ENCODE measurements at places on chromosomes 16 and 17.

GRCh38 chr17:2044263-2044894 is 2.6 kb downstream of the OVCA2 start:
- DNase-seq: no peak

DNA sequence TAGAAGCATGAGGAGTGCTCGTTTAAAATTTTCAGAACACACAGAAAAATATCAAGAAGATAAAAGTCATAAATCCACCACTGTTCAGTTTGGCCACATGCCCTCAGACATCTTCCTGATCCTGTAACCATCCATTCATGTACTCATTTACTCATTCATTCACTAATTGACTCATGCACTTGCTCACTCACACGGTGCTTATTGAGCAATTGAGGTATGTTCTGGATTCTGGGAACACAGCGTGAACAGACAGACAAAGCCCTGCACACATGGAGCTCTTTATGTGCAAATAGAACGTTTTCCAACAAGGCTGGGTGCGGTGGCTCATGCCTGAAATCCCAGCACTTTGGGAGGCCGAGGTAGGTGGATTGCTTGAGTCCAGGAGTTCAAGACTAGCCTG is 10.2 kb upstream of the NATD1 start:
- peak; percentile 66 for DNase-seq

- DNase-seq: no peak
Observed at GRCh38 chr17:17388657-17389496, 85.7 kb downstream of the NT5M start.

GRCh38 chr17:53942436-53942835 is 119.7 kb downstream of the KIF2B start:
- DNase-seq: no peak

- DNase-seq: no peak
Observed at GRCh38 chr16:89431630-89432029, 58.7 kb downstream of the ANKRD11 start.

- DNase-seq: no peak
Observed at GRCh38 chr16:27434141-27435051, 32.4 kb downstream of the IL21R start.

- DNase-seq: peak; percentile 72
Observed at GRCh38 chr17:72008236-72008876, 112.5 kb upstream of the SOX9 start.

DNA sequence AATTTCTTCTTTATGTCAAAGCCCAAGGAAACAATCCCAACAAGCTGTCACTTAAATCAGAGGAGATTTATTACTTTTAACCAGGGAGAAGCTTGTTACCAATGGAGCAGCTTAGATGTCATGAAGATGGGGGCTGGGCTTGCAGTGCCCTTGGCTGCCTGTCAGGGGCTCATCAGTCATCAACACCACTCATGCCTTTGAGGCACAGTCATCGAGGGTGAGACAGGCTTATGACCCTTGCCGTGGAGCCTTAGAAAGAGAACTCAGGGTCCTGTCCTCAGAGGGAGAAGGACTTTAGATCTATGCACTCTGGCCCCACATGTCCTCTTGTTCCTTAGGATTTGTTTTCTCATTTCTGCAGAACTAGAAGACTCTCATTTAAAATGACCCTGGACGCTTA is 318.3 kb downstream of the CBLN1 start:
- peak; percentile 85 for DNase-seq

- no peak for DNase-seq
Observed at GRCh38 chr16:10835281-10835931, 16.8 kb upstream of the TVP23A start.

- peak; percentile 20 for DNase-seq
Observed at GRCh38 chr17:32880671-32881453, 3.9 kb upstream of the MYO1D start.

DNA sequence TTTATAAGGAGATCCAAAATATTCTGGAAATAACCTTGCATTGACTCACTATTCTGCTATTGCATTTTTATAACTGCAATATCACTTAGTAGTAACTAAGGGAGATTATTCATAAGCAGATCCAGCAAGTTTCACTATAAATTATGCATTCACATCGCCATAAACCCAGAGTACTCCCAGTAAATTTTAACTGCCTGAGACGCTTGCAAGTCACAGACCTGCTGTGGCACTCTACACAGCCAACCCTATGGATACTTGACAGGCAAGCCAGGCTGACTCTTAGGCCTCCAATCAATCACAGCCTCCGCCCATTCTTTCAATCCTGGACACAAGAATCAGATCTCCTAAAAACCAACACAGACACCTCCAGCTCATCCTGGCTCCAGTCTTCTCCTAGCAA is 28.2 kb downstream of the USP31 start:
- no peak for DNase-seq

- DNase-seq: no peak
Observed at GRCh38 chr17:82278786-82279391, 5.4 kb upstream of the CSNK1D start.

DNA sequence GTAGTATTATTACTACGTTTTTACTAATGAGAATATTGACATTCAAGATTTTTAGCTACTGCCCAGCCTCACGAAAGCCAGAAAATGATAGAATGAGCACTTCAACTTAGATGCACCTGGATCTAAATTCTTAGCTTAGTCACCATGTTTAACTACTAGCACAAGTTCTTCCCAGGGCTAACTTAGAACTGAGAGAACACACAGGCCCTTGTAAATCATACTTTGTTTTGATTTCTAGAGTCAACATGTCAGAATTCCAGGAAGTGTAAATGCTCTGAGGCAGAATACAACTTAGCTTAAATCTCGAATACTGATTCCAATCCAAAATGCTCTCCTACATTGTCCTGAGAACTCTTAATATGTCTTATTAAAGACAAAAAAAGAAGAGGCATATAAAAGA is 6.8 kb upstream of the ACSM1 start:
- DNase-seq: no peak

DNA sequence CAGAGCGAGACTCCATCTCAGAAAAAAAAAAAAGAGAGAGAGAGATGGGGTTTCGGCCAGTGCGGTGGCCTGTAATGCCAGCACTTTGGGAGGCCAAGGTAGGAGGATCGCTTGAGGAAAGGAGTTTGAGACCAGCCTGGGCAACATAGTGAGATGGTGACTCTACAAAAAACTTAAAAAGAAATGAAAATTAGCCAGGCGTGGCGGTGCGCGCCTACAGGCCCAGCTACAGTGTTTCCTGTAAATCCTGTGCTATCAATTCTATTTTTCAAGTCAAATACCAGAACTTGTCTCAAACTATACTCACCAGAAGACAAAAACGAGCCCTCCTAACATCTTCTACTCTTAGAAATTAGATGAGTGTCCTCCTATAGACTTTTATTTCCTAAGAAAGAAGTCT is 19.3 kb downstream of the UBE2O start:
- no peak for DNase-seq

DNA sequence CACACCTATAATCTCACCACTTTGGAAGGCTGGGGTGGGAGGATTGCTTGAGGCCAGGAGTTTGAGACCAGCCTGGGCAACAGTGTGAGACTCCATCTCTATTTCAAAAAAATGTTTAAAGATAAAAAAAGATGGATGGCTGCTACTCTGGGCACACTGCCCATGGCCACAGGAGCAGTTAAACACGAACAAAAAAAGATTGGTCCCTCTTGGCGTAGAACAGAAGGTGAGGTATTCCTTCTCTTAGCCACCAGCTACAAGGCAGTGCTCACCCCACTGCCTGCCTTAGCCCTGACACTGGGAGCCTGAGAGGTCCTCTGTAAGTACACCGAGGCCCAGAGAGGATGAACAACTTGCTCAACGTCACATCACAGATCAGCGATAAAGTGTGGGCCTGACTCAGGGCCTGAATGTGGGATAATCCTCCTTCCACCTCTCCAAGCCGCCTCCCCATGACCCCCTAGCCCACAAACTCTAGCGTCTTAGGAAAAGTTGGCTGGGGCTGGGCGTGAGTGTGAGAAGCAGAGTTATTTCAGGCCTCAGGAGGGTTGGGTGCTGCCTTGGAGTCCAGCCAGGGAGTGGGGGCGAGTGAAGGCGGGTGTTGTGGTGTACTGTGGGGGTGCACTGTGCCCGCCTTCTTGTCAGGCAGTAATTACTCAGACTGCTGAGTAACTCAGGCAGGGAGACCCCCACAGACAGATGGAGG is 2.3 kb upstream of the DPH1 start:
- no peak for DNase-seq

DNA sequence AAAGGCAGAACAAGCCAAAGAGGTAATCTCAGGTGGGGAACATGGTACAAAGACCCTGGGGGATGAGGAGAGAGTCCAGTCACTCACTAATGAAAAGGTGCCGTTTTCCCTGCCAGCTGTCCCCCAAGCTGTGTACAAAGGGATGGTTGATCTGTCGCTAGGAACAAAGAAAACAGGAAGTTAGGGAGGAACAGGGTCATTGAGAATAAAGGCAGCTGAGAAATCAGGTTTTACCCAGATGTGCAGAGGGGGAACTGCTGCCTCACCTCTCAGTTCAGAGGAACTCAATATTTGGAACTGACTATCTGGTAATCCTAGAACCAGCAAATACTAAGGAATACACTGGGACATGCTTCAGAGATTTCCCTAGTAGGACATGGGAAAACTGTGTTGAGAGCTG is 1.5 kb downstream of the RSKR start:
- no peak for DNase-seq

GRCh38 chr16:89613231-89613953 is at the start of gene DPEP1:
Gene DPEP1, plus strand, starts transcription at chr16:89613642. Its CDS starts 16,769 bp downstream, at chr16:89630411.
- no peak for DNase-seq

All from fibroblast of skin of abdomen (primary cell).